ENCODE measurements at places on chromosomes 2 and 18. TPM values are rescaled to one million over a fixed set of nuclear protein-coding genes. Genes with fewer than 3 reads are reported as not detected.

The SPP2 gene
- polyA plus RNA-seq, result not detected

The PGAP1 gene
- 24.2 TPM for polyA plus RNA-seq

DNA sequence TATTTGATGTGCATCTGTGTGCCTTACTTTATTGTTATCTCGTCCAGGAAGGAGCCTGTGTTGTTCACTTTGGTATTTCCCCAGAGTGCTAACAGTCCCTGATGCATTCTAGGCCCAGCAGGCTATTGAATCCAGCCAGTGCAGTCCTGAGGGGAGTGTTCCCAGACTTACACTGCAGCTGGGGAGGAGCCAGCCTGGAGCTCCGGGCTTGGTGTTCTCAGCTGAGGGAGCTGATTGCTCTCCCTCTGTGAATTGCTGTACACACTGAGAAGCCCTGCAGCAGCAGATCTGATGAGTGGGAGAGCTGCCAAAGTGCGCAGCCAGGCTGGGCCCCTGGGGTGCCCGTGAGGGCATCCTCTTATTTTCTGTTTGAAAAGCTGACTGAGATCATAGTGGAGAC is 159.2 kb downstream of the GALNT3 start:
- DNase-seq, result no peak

DNA sequence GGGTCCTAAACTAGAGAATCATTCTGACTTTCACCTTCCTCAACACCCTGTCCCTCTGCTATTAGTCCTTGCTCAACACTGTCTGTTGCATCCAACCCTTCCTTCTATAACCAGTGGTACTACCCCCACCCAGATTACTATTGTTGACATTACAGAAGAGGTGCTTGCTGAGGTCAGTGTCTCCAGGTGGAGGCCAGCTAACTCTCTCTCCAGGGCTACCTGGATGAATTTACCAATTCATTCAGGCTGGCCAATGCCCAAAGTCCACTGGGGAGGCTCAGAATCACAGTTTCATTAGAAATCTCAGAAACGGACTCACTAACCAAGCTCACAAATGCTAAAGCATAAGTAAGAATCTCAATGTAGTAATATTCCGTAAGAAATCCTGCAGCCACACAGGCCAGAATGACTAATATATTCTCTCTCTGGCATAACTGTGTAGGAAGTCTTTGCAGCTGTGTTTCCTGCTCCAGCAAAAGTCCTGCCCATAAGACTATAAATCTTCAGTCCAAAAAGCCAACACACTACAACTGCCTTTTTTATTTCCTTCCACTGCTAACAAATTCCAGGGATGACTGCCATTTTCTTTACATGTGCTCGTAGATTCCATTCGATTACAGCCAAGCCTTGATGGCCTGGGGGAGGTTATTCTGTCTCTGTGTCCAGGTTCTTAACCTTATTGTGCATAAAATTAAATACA is 10.0 kb upstream of the TTR start:
- no peak for DNase-seq

- DNase-seq, result no peak
Observed at GRCh38 chr2:187936228-187936627, 355.4 kb upstream of the GULP1 start.

Measured in right renal cortex interstitium (tissue), 3 donors.